Kidney (tissue), 22 donors: ENCODE measurements at places on chromosomes 4 and X. TPM values are rescaled to one million over a fixed set of nuclear protein-coding genes. Genes with fewer than 3 reads are reported as not detected.

GRCh38 chr4:183333983-183334382 lies 11.8 kb upstream of the CLDN24 start:
- DNase-seq = no peak

DNA sequence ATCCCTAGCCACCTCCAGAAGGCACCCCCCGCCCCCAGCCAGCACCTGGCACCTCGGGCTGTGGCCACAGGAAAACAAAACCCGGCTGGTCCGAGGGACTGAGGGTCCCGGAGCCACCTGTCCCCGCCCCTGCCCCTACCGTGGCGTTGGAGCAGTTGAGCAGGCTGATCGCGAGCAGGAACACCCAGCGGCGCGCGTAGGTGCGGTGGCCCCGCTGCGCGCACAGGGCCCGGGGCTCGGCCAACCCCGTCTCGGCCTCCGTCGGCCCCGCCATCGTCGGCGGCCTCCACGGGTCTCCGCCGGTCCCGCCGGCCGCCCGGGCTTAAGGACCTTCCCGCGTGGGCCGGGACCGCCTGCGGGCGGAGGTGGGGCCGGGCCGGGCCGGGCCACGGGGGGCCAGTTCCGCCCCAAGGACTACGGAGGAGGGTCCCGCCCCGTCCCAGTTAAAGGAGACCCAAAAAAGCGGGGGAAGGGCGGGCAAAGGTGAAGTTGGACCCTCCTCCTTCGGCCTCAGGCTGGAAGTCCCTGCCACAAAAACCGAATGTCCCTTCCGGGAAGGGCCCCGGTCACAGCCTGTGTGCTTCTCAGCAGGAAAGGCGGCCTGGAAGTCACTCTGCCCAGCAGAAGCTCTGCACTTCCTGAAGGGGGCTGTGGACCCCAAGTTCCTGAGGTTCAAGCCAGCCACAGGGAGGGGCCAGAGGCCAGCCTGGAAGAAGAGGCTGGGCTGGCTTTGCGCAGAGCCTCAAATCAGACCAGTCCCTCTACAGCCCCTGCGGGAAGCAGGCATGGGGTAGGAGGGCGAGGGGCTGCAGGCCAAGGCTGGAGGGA lies at the start of gene SLC49A3:
SLC49A3 (minus strand) TSS at position 298 of the 828 bp plus-strand sequence; CDS start at position 274, 24 bp downstream.
- no peak for DNase-seq

- DNase-seq = no peak
These were observed 76.9 kb downstream of the MAGEB10 start for GRCh38 chrX:27884654-27885053.

GRCh38 chrX:123348468-123348867 lies 164.4 kb downstream of the GRIA3 start:
- no peak for DNase-seq

- DNase-seq = peak; percentile 10
These were observed 364.6 kb upstream of the NOCT start for GRCh38 chr4:138650929-138651448.

DNA sequence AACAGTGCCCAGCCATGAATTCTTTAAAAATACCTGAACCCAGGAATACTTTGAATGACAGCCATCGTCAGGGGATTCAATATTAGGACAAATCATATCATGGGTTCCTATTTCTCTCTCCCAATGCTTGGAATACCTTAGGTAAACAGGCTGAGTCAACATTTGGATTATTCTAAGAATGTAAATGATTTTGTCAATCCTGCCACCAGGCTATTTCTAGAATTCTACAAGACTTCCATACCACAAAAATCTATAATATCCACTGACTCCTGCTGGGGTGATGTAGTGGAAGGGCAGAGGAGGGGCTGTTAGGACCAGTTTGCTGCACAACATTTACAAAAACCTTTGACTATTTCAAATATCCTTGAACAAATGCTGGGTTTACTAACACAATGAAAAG lies 65.2 kb downstream of the IGFBP7 start:
- no peak for DNase-seq

DNA sequence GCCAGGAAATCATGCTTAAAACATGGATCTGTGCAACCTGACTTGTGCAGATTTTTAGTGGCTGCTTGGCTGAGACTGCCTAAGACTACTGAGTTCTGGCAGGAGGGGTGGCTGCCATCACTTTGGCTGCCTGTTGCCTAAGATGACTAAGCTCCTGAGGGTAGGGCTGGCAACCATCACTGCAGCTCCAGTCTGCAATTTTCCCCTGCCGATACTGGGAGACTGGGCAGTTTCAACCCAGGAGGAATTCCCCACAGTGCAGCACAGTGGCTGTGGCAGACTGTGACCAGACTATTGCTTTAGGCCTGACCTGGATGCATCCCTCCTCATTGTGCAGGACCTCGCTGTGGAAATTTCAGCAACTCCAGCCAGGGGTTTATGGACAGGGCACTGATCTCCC lies 544.9 kb downstream of the ANKRD50 start:
- DNase-seq = no peak

DNA sequence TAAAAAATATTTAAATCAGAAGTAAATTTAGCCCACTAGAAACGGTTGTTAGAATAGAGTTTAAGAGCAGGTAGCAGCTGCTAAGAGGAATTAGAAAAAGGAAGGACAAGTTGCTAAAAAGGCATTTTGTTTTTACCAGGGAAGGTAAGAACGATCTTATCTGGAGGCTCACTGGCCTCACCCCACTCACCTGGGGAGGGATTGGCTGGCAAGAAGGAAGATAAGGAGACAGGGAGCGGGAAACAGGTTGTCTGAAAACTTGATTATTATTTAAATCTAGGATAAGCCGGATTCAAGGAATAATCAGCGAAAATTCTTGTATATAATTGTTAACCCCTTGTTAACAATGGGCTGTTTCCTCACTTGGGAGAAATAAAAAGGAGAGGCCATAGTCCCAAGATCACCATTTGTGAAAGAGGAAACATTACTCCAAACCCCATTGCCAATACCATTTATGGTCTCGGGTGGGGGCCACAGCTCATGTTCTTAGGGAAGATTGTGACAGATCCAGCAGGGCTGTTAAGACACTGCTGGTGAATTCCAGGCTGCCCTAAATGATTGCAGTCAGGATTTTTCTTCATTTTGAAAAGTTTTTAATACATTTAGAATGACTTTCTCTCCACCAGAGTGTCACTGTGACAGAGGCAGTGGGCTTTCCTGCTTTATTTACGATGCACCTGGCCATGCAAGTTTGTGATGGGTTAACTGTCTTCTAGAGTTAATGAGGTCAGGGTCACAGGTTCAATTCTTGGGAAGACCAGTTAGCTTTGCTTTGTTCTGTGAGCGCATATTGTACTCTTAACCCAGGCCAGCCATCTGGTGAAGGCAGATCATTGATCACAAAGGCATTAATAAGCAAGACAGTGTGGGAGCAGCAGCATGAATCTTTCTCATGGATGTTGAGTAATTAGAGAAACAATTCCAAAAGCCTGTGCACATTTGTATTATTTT lies 106.6 kb downstream of the CEP135 start:
- DNase-seq = no peak

GRCh38 chrX:111831343-111831742 lies 44.6 kb upstream of the TRPC5OS start:
- no peak for DNase-seq

- no peak for DNase-seq
These were observed 32.1 kb downstream of the TSPAN5 start for GRCh38 chr4:98626350-98626749.

- DNase-seq = no peak
These were observed 49.7 kb upstream of the PRKX start for GRCh38 chrX:3763111-3763510.

DNA sequence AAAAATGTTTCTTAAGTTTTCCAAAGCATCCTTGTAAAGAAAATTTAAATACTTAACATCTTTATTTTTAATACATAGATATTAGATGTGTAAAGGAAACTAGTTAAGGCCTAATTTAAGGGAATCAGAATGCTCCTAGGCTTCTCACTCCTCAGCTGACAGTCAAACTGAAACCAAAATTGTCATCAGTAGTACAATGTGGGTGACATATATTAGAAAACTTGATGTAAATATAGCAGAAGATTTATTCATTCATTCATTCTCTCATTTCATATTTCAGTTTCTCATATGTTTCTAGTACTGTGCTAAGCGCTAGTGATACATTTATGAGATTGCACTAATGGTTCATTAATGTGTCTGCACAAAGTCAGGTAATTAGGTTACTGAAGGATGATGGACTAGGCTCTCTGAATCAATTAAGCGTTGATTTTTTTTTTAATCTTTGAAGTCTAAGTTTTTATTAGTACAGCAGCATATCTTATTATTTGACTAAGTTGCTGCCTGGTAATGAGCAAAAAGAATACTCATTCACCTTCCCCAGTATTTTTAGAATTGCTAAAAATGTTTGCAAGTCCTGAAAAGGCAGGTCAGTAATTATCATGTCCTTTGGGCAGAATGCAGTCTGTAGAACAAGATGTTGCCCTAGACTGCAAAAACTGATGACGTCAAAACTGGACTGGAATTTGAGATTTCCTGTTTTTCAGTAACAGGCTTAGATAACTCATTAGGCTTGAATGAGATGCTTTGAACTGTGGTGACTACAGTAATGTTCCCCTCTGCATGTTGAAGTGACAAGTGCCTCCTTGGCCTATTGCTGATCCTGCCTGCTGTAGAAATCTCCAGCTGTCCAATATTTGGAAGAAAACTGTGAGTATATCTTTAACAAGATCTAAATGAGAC lies 128.7 kb downstream of the ARHGAP24 start:
- DNase-seq = no peak

- no peak for DNase-seq
These were observed 166.4 kb upstream of the PPARGC1A start for GRCh38 chr4:24056289-24056688.

DNA sequence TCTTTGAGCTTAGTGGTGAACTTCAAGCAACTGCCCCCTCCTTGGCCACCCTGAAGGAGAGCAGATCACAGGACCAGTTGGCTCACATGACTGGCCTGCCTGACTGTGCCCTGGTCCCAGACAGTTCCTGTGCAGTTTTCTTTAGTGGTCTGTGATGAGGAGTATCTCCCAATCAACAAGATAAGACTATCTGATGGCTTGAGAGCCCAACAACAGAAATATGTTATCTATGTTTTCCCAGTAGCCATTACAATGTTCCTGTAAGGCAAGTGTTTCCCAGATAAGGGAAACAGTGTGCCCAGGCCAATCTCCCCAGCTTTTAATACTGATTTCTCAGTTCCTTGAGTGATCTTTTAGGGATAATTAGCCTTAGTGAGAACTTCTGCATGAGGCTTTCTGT lies 14.2 kb upstream of the TIMM8A start:
- DNase-seq = no peak

GRCh38 chr4:113835005-113835404 lies 73.5 kb upstream of the CAMK2D start:
- no peak for DNase-seq

- no peak for DNase-seq
These were observed 58.6 kb downstream of the PALLD start for GRCh38 chr4:168555437-168555836.

- no peak for DNase-seq
These were observed 486.4 kb upstream of the FAT1 start for GRCh38 chr4:187209921-187210613.

GRCh38 chrX:826448-826847 lies 195.9 kb downstream of the SHOX start:
- no peak for DNase-seq

- DNase-seq = no peak
These were observed 134.8 kb downstream of the NAP1L3 start for GRCh38 chrX:93538575-93538974.

GRCh38 chr4:139955600-139955999 lies 198.4 kb downstream of the MAML3 start:
- no peak for DNase-seq

DNA sequence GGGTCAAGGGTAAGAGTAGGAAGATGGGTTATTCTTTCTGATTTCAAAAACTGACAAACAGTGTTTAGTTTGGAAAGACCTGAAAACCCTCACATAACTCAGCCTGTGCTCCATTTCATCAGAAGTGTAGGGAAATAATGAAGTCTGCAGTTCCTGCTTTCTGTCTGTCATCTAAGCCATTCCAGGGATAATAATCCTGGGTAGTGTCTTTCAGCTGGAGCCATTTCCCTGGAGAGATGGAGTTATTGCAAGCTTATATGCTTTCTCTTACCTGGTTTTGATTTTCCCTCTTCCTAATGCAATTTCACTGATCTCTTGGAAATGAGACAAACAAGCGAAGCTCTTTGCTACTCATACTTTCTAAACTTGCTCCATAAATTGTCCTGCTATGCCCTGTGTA lies 824.8 kb upstream of the LCORL start:
- no peak for DNase-seq

- no peak for DNase-seq
These were observed 29.0 kb downstream of the OPRPN start for GRCh38 chr4:70426789-70427188.

DNA sequence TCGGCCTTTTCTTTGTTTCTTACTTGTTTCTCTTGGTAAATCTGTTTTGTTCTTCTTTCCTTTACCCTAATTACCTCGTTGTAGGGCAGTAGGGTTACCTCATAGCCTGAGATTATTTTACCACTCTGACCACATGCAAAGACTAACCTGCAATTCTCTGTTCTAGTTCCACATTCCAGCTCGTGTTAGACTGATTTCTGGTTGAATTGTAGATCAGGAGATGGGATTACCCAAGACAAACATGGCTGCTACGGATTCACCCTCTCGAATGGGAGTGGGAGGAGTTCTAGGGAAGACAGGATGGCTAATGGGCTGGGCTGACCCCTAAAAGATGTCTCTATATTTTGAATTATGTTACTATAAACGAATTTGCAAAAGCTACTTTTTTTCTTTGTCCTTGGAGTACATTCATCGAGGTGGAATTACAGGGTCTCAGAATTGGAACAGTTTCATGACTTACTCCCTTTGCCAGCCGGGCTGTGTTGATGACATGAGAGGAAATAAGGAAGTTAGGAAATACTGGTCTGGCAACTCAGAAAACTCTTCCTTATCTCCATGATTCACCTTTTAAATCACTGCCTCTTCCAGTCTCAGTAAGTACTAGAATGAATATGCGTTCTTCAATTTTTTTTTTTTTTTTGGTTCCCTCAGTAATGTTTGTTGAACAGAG lies 36.7 kb upstream of the FBXW7 start:
- DNase-seq = no peak

GRCh38 chrX:9706421-9706820 lies 59.2 kb downstream of the GPR143 start:
- DNase-seq = no peak

GABRQ gene
- polyA plus RNA-seq = not detected

ADGRL3 gene
- polyA plus RNA-seq = 1.3 TPM

AWAT2 gene
- not detected for polyA plus RNA-seq

CXCL6 gene
- 1.1 TPM for polyA plus RNA-seq

FOXR2 gene
- polyA plus RNA-seq = not detected

FSTL5 gene
- 0.09 TPM for polyA plus RNA-seq

SLC6A8 gene
- 79.7 TPM for polyA plus RNA-seq

LGI2 gene
- 4.8 TPM for polyA plus RNA-seq

CSAG1 gene
- not detected for polyA plus RNA-seq

PASD1 gene
- polyA plus RNA-seq = not detected

KIAA1210 gene
- polyA plus RNA-seq = not detected

CTAG1B gene
- not detected for polyA plus RNA-seq
